Bronchial smooth muscle cell (primary cell): ENCODE measurements at places on chromosomes 1 and 21. TPM values are rescaled to one million over a fixed set of nuclear protein-coding genes. Genes with fewer than 3 reads are reported as not detected.

Gene SMCP
- not detected in 2 replicates for total RNA-seq

Gene FCRL2
- not detected in 2 replicates for total RNA-seq

Gene NKAIN1
- not detected in 2 replicates for total RNA-seq

Gene C1orf53
- total RNA-seq, result 3.4 and 7.3 TPM in 2 replicates

Gene USH2A
- total RNA-seq, result under 0.01 TPM in 1 of 2 replicates, not detected in the other

Gene LCE1A
- not detected in 2 replicates for total RNA-seq

Gene KIF17
- total RNA-seq, result 0.32 and 0.43 TPM in 2 replicates

Gene SLC6A9
- total RNA-seq, result 2.4 and 6.4 TPM in 2 replicates

Gene RAP1GAP
- total RNA-seq, result under 0.01 and 0.16 TPM in 2 replicates

Gene PRR9
- not detected in 2 replicates for total RNA-seq

Gene OR2L8
- total RNA-seq, result not detected in 2 replicates

Gene ASTN1
- total RNA-seq, result under 0.01 and 0.09 TPM in 2 replicates

Gene UBAP2L
- total RNA-seq, result 49.8 TPM in 2 replicates

Gene HJV
- total RNA-seq, result not detected in 2 replicates

Gene SAMD13
- total RNA-seq, result 0.94 and 1.1 TPM in 2 replicates

Gene SPRR2E
- total RNA-seq, result not detected in 2 replicates

Gene ADAMTS4
- total RNA-seq, result 1.1 and 1.4 TPM in 2 replicates

Gene SLC30A7
- 17.3 and 19.4 TPM in 2 replicates for total RNA-seq

Gene SYDE2
- total RNA-seq, result 2.7 and 7.3 TPM in 2 replicates

Gene TESK2
- total RNA-seq, result 3.4 and 3.8 TPM in 2 replicates

Gene ASAP3
- total RNA-seq, result 95.2 and 107 TPM in 2 replicates

Gene NUAK2
- 0.43 and 1.3 TPM in 2 replicates for total RNA-seq

Gene FPGT
- 9.9 and 14.3 TPM in 2 replicates for total RNA-seq

Gene CITED4
- total RNA-seq, result 0.09 and 0.47 TPM in 2 replicates

Gene NR1I3
- total RNA-seq, result not detected in 2 replicates

Gene KIF1B
- total RNA-seq, result 18.3 and 22.6 TPM in 2 replicates

Gene ACOT11
- total RNA-seq, result 3.0 and 4.0 TPM in 2 replicates

Gene DTL
- 0.17 and 1.4 TPM in 2 replicates for total RNA-seq

Gene FCGR2B
- total RNA-seq, result not detected in 2 replicates

Gene MMEL1
- total RNA-seq, result 0.16 and 0.26 TPM in 2 replicates

Gene OR2L5
- total RNA-seq, result under 0.01 TPM in 1 of 2 replicates, not detected in the other

Gene CYYR1
- not detected in 2 replicates for total RNA-seq

Gene SMPDL3B
- not detected in 2 replicates for total RNA-seq

Gene RYR2
- not detected in 2 replicates for total RNA-seq

Gene FCRL3
- not detected in 2 replicates for total RNA-seq

Gene CRYZL1
- total RNA-seq, result 34.9 and 41.5 TPM in 2 replicates

Gene LCA5L
- total RNA-seq, result 0.32 and 0.52 TPM in 2 replicates

Gene TRNAU1AP
- total RNA-seq, result 23.5 and 24.0 TPM in 2 replicates

Gene EPS8L3
- not detected in 2 replicates for total RNA-seq

Gene RGS1
- not detected in 2 replicates for total RNA-seq

Gene ALPL
- total RNA-seq, result under 0.01 and 11.7 TPM in 2 replicates

Gene MPL
- not detected in 2 replicates for total RNA-seq

Gene COL24A1
- total RNA-seq, result 0.63 and 1.2 TPM in 2 replicates

Gene GUCA2B
- total RNA-seq, result not detected in 2 replicates

Gene ATP1A2
- total RNA-seq, result 0.16 and 0.60 TPM in 2 replicates

Gene EFNA3
- total RNA-seq, result 0.79 and 1.1 TPM in 2 replicates

Gene VSIG8
- total RNA-seq, result under 0.01 TPM in 2 replicates

Gene CAPN9
- 0.09 and 0.16 TPM in 2 replicates for total RNA-seq

Gene SDC3
- total RNA-seq, result 15.3 and 16.1 TPM in 2 replicates

Gene KLF17
- 0.16 TPM in 1 of 2 replicates, not detected in the other for total RNA-seq

Gene SPATA21
- total RNA-seq, result not detected in 2 replicates

Gene SH2D1B
- under 0.01 TPM in 1 of 2 replicates, not detected in the other for total RNA-seq

Gene TAS1R1
- 0.16 and 0.17 TPM in 2 replicates for total RNA-seq

Gene NUDT4B
- total RNA-seq, result 5.5 and 5.7 TPM in 2 replicates

Gene BGLAP
- 0.16 and 0.26 TPM in 2 replicates for total RNA-seq

Gene TMED5
- 45.9 and 47.0 TPM in 2 replicates for total RNA-seq

Gene ANGPTL7
- 0.79 and 25.7 TPM in 2 replicates for total RNA-seq
